PC-9 (cell line): ENCODE measurements at places on chromosomes 12 and 14.

DNA sequence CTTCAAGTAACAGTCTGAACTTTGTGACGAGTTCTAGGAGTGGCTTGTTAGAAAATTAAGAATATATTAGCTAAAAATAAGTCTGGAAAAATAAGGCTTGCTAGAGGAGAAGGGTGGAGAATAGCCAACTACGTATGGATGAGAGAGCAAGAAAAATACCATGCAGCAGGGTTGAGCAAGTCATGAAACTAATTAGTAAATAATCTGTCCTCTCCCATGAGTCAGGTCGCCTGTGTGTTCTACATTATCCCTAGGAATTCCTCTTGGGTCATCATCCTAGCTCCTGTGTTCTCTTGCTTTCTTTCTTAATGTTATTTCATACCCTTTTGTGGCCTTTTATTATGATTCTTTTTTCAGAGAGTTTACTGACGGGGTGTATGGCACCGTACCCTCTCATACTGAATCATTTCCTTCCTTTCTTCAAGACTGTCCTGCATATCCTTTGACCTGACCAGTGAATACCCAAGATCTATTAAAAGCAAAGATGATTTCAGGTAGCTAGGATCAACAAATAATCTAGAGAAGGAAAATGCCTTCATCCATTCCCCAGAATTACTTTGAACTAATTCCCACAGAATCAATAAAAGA is 177.2 kb upstream of the NPAS3 start:
- no peak for DNase-seq

DNA sequence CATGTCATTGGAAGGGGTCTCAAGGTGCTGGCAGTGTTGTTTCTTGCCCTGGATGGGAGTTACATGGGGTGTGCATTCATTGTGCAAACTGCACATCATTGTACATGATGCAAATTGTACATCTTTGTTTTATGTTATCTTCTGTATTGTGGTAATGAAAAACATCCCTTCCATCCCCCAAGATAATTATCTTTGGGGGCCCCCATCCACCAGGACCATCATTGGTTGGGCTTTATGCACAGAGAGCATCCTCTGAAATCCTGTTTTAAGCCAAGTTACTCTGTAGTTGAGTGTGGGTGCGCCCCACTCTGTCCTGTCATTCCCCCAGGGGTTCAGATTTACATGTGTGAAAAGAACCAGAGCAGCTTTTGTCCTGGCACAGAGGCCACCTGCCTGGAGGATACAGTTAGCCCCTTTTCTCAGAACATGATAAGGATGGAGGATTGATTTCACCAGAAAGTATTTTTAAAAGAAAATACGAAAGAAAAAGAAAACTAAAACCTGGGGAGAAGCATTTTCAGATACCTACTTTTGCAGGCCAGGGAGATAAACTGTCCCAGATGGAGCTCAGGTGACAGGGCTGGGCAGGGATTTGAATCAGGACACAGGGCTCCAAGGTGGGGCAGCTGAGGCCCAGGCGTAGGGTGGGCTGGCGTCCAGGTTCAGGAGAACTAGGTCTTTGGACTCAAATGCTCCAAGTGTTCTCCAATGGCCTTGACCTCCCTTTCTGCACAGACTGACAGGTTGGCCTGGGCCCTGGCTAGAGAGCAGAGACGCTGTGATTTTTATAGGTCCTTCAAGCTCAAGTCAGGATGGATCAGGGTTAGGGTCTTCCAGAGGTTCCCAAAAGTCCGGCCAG is 17.2 kb downstream of the WSCD2 start:
- no peak for DNase-seq

- DNase-seq: no peak
Measured at GRCh38 chr12:71737197-71737596, 17.5 kb upstream of the RAB21 start.

GRCh38 chr12:53938326-53939140 is at the start of gene HOXC13:
Gene HOXC13, plus strand, starts transcription at chr12:53938831. Its CDS starts 76 bp downstream, at chr12:53938907.
- peak; percentile 94 for DNase-seq

- DNase-seq: no peak
Measured at GRCh38 chr12:1828856-1829255, 8.5 kb downstream of the LRTM2 start.
